ENCODE measurements at places on chromosomes 6 and 20.

GRCh38 chr20:32387252-32387651, 29.1 kb downstream of the ASXL1 start:
- DNase-seq = no peak

- DNase-seq = no peak
Measured at GRCh38 chr6:13044390-13044789, 283.9 kb downstream of the TBC1D7 start.

DNA sequence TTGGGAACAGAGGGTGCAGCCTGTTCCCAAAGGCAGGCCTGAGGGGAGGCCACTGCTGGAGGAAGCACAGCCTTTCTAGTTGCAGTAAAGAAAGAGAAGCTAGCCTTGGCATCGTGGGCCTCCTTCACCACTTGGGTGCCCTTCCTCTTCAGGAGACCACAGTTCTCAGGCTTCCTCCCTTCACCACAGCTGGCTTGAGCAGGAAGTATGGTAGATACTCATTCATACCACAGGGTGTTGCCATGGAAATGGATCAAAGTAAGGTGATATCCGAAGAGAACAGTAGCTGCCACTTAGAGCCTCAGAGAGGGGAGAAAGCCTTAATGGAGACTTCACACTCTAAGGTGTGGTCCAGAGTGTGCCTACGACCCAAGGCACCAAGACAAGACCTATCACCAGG, 120.4 kb upstream of the RIPOR2 start:
- no peak for DNase-seq

- no peak for DNase-seq
Measured at GRCh38 chr6:21123507-21124436, 469.8 kb upstream of the SOX4 start.

- DNase-seq = peak; percentile 1
Measured at GRCh38 chr6:95133578-95133977, 443.8 kb upstream of the MANEA start.

DNA sequence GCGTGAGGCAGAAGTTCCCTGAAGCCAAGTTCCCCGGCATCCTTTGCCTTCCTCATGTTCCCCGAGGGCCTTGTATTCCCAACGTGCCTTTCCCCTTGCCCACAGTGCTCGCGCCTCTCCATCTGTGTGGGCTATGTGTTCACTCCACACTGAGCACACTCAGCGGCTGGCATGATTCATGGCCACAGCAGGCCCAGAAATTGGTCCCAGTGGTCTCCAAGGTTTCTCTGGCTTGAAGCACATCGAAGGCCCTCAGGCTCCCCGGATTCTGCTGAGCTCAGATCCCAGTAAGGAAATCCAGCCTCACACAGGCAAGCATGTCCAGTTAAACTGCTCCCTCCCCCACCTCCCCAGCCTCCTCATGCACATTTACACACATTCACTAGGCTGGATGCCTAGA, 123.6 kb downstream of the ISM1 start:
- DNase-seq = no peak

GRCh38 chr6:134706806-134707205, 243.1 kb downstream of the ALDH8A1 start:
- DNase-seq = no peak

DNA sequence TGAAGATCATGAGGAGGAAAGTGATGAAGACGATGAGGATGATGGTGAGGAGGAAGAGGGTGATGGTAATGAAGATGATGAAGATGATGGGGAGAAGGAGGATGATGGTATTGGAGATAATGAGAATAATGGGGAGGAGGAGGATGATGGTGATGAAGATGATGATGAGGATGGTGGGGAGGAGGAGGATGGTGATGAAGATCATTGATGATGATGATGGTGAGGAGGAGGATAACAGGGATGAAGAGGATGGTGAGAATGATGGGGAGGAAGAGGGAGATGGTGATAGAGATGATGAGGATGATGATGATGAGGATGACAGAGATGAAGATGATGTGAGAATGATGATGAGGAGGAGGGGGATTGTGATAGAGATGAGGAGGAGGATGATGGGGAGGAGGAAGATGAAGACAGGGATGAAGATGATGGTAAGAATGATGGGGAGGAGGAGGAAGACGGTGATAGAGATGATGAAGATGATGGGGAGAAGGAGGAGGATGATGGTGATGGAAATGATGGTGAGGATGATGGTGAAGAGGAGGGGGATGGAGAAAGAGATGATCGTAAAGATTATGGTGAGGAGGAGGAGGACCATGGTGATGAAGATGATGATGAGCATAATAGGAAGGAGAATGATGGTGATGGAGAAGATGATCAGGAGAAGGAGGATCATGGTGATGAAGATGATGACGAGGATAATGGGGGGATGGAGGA, 273.7 kb downstream of the SMOC2 start:
- DNase-seq = no peak

GRCh38 chr6:130293800-130294199, 71.0 kb upstream of the SAMD3 start:
- no peak for DNase-seq

- DNase-seq = no peak
Measured at GRCh38 chr6:160035693-160036330, 66.9 kb downstream of the IGF2R start.

GRCh38 chr20:21322083-21322710, 19.1 kb downstream of the XRN2 start:
- DNase-seq = no peak

GRCh38 chr6:116070616-116071389, 10.1 kb upstream of the FRK start:
- DNase-seq = no peak

DNA sequence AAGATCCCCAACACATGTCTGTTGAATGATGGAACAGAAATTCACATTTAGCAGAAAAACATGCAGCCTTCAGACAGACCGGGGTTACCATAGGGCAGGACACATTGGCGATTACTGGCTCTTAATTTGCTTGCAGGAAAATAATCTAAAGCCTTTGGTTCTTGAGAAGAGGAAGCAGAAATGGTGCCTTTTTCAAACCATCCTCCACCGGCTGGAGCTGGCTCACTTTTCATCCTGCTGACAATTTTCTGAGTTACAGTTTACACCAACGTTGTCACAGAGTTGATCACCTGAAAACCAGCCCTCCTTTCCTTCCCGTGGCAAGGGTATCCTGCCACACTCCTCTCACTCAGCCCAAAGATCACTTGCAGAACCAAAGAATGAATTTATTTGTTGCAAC, 32.6 kb downstream of the SF3B5 start:
- no peak for DNase-seq

- peak; percentile 91 for DNase-seq
Measured at GRCh38 chr20:3781153-3781910, at the start of gene SPEF1. SPEF1 (minus strand) TSS chr20:3781448; CDS start chr20:3781287, 161 bp downstream.

- no peak for DNase-seq
Measured at GRCh38 chr20:24961384-24962181, 12.5 kb downstream of the CST7 start.

DNA sequence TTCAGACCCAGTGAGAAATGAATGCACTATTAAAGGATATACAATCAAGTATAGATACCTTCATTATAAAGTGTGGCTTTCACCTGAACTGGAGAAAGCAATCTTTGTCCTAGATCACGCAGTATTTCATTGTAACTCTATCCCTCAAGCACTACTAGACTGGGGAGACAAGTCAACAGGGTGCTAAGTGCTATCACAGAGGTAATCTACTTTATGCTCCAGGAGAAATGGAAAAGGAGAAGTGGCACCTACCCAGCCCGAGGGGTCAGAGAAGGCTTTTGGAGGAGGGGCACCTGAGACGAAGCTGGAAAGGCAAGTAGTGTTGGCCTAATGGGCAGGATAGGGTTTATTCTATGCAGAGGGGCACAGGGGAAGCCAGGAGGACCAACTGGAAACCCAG, 17.1 kb downstream of the ZHX3 start:
- DNase-seq = no peak

DNA sequence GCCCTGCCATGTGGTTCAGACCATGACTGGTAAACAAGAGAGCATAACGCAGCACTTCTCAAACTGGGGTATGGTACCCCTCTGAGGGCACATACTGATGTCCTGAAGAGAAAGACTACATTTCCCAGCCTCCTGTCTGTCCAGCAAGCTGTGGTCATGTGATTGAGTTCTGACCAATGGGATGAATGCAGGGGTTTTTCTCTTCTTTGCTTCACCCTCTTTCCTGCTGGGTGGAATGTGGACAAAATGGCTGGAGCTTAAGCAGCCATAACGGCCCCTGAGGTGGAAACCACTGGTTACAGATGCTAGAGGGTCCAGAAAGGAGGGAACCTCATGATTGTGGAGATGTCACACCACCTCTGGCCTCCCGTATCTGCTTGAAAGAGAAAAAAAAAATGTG, 19.4 kb upstream of the KCNB1 start:
- DNase-seq = no peak

DNA sequence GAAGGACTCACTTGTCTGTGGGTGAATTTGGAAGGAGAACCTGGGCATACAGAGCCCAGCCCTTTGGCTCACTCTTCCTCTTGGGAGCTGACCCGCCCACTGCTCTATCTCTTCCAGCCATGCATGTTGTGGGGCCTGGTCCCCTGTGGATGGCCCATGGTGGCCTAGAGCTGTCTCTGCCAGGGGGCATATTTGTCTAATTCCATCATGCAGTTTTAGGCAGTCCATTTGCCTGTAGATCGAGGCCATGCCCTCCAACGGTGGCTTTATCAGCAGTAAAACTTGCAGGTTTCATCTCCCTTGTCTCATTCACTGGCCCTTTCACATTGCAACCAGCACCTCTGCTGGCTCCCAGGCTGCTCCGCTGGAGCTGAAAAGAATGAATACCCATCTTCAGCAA, 12.9 kb upstream of the EZR start:
- DNase-seq = no peak

GRCh38 chr6:133699741-133700385, 189.1 kb upstream of the TCF21 start:
- DNase-seq = no peak

GRCh38 chr6:134295953-134296553, 21.9 kb downstream of the SGK1 start:
- DNase-seq = no peak

GRCh38 chr6:33592595-33593413, 12.7 kb upstream of the BAK1 start:
- no peak for DNase-seq

DNA sequence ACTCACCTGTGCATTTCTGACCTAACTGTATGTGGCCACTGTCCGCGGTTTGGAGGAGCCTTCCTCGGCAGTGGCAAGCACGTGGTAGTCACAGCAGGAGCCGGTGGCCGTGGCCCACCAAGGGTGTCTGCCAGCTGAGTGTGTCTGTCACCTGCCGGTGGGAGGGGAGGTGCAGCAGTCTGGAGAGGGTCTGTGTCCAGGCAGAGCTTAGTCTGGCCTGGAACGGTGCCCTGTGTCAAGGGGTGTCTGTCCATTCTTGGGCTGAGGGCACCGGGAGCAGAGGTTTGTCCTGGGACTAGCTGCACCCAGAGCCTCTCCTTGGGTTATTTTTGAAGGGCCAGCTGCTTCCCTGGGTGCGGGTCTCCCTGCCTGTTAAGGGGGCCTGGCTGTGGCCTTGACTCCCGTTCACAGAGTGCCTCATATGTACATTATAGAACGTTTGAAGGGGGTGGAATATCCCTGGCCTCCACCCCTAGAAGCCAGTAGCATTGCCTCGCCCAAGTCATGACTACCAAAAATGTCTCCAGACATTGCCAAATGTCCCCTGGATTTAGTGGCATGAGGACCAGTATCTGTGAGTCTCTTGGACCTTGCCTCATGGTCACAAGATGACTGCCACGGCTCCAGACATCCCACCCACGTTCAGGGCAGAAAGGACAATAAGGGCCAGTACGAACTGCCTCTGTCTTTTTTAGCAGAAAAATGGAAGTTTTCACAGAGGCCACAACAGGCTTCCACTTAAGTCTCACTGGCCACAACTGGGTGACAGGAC, 5.2 kb downstream of the RBM38 start:
- DNase-seq = no peak

DNA sequence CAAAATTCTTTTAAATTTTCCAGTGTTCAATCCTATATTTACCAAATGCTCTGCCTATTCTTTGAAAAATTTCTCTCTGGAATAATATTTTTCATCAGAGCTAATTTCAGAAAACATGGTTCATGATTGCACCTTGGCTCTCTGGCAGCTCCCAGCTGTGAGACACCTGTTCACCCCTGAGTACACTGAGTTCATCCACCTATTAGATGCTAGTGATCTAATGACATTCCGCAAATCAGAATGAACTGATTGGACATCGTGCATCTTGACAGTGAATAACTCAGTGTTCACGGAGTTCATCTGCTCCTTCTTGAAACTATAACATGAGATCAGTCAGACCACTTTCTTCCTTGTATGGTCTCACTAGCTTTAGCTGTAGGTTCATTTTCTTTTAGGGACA, 3.9 kb upstream of the SHPRH start:
- no peak for DNase-seq

DNA sequence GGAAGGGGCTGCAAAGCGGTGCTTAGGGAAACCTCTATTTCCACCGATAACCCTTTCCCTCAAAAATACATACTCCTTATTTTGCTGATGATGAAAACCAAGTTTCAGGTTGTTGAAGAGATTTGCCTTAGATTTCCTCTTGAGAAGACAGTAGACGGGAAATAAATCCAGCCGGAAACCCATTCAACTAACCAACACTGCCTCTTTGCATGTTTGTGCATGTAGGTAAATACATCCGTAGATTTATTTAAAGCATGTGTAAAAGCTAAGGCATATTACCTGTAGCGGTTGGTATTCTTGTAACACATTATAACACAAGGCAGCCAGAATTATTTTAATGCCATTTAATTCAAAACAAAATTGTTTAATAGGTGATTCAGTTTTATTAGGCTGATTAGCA, 136.3 kb upstream of the SLC22A23 start:
- DNase-seq = no peak

DNA sequence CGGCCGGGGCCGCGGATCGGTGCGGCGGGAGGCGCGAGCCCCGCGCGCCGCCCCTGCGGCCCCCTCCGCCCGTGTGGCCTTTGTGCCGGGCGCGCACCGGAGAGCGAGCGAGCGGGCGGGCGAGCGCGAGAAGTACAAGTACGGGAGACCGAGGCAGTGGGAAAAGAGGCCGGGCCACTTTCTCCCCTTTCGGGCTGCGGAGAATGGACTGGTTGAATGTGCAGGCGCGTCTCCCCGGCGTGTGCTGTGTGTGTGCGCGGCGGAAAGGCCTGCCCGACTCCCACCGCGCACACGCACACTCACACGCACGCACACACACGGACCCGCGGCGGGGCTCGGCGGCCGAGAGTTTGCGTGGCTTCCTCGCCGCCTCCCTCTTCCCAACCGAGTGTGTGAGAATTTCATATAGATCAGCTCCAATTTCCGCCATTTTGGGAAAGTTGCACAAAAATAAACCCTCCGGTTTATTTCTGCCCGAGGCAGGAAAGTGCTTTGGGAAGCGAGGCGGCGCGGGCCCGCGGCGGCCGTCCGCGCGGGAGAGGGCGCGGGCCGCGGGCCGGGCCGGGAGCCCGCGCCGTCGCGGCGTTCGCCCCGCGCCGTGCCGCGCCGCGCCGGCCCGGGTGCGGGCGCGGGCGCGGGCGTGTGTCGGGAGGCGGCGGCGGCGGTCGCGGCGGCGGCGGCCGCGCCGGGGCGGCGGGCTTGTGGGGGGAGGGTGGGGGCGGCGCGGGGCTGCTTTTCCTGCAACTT, 1.1 kb downstream of the L3MBTL3 start:
- peak; percentile 25 for DNase-seq

DNA sequence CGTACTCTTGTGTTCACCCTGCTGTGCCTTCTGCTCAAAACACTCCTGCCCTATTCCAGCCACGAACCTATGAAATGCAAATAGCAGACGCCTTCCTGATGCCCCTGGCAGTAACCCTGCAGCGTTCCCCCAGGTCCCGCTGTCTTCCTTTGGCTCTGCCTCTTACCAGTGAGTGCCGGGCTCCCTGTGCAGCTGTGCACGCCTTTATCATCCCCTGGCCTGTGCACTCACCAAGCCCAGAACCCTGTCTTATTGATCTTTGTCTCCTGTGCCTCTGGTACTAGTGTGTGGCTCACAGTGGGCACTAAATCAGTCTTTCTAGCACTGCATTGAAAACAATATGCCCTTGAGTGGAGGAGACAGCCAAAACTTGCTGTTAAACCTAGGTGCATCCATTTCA, 19.7 kb downstream of the ZDHHC14 start:
- DNase-seq = no peak

Data from NCI-H1092 treated with DMSO at 0.1 percent for 48 hours (cell line).